NAMALWA (cell line): ENCODE measurements at places on chromosomes 1 and 21.

DNA sequence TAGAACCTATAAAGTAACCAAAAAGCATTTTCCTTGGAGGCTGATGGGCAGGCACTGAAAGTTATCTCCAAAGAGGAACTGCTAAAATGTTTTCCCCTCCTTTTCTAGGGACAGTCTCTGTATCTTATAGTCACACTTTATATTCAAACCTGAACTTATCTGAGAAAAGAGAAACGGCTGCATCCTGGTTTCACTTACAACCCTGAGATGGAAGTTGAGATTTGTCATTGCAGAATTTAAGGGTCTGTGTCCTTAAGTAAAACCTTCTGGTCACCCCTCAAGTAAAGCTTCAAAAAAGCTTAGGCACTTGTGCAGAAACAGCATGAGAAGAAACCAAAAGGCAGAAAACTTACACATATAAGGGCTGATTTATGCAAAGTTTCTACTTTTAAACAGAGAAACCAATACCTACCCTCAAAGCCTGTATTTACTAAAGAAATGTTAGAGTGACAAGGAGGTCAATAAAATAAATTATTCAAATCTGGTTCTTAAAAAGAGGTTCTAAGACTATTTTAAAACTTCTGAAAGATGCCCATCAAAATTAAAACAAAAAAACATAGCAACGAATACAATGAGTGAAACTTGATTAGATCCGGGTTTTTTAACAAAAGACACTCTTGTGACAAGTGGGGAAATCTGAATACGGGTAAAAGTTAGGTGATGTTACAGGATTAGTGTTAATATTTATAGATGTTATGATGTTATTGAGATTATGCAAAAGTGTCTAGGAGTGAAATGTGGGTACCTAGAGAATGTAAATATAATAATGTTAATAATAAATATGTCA is 9.9 kb downstream of the CD58 start:
- DNase-seq: no peak

- no peak for DNase-seq
Measured at GRCh38 chr1:47627016-47627415, 189.2 kb downstream of the FOXD2 start.

- DNase-seq: no peak
Measured at GRCh38 chr1:211822677-211823407, 7.7 kb downstream of the LPGAT1 start.

DNA sequence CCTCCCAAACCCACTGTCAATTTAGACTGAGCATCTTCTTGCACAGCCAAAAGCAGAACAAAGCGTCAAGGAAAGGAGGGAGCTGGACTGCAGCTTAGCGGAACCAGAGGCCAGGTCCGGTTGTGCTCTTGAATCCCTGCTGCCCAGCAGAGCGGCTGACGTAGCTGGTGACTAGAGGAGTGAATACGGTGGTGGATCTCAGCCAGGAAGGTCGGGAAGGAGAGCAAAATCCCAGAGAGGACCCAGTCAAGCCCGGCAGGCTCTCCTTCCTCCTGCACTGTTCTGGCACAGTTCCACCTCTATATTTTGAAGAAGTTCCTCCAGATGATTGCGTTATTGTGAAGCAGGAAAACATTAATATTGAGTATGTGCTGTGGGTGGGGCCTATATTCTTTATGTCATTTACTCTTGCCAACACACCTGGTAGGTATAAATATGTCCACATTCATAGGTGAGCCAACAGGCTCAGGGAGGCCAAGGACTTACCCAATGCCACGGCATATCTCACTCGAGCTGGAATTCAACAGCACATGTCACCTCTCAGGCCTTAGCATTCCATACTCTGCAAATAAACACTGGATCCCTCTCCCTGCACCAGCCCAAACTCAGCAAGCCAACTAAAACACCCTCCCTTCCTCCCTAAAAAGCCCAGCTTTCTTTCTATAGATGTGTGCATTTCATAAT is 23.6 kb upstream of the ABCB10 start:
- no peak for DNase-seq

GRCh38 chr1:174999936-175000696 is at the start of gene CACYBP:
Gene CACYBP (plus strand): TSS chr1:174999947. CDS start chr1:175000181, 234 bp downstream.
- peak; percentile 75 for DNase-seq

- DNase-seq: peak; percentile 52
Measured at GRCh38 chr1:174160603-174161002, 1.3 kb downstream of the RABGAP1L start.

GRCh38 chr1:226405411-226405988 is 2.4 kb downstream of the PARP1 start:
- peak; percentile 71 for DNase-seq

- DNase-seq: no peak
Measured at GRCh38 chr1:219160967-219161366, 12.7 kb upstream of the LYPLAL1 start.

- DNase-seq: no peak
Measured at GRCh38 chr1:205243350-205244191, 15.8 kb downstream of the TMCC2 start.

DNA sequence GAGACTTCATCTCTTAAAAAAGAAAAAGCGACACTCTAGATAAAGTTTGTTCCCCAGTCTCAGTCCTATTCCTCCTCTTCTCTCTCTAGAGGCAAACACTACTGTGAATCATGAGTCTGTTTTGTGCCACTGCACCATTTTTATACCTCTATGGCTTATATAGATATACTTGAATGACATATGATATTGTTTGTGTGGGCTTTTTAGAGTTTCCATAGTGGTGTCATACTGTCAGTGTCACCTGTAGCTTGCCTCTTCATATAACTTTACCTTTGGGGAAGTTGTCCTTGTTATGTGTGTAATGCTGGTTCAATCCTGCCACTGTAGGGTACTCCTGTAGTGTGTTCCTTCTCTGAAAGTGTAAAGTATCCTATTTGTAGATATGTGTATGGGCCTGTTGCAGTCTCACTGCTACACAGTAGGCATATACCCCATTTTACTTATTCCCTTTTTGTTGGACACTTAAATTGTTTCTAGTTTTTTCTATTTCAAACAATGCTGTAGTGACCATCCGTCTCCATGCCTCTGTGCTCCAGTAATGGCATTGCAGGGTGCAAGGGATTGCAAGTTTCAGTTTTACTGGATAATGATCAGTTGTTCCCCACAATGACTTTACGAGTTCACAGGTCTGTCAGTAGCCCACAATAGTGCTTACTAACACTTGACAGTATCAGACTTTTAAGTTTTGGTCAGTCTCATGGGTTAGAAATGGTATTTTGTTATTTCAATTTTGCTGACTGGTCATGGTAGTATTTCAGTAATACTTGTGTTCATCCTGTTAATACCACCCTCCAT is 2.7 kb downstream of the PRMT2 start:
- no peak for DNase-seq

- DNase-seq: no peak
Measured at GRCh38 chr1:87926131-87926830, 597.6 kb downstream of the LMO4 start.

- DNase-seq: peak; percentile 40
Measured at GRCh38 chr1:39354572-39354971, 136.9 kb upstream of the BMP8A start.

DNA sequence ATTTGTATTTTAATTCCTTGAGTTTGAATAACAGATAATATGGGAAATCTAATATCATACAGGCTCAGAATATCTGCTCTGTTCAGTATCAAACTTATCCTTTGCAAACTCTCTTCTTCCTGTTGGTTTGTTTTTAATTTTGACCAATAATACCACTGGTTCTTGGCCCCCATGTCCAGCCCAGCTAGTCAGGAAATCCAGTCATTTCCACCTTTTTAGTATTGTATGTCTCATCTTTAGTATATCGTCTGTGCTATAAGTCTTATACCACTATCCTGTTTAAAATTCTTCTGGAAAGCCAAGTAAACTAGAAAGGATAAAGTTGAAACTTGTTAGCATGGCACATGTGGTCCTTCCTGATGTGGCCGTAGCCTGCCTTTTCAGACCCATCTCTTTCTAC is 10.7 kb downstream of the SCCPDH start:
- DNase-seq: no peak

DNA sequence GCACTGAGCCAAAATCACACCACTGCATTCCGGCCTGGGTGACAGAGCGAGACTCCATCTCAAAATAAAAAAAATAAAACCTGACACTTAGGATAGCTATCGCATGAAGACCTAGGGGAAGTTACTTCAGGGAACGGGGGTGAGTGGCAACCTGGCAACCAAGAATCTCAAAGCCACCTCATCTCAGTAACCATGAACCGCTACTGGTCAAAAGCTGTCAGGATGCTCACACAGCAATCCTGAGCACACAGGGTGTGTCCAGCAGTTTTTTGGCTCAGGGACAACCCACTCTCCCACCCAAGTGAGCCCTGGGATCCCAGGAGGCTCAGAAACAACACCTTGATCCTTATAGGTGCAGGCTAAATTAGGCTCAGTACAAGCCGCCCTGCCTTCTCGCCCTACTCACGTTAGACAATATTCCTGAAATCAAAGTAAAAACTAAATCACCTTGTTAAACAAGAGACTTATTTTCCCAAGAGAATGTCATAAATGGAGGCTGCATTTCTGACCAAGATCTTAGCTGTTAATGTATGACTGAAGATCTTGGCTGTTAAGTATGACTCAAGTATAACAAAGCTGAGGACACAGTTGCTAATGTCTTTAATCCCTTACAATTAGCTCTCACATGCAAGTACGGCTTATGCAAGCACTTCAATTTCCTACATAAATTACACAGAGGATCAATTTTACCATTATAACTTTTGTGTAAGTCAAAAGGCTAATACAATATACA is 48.3 kb upstream of the NADK start:
- no peak for DNase-seq

DNA sequence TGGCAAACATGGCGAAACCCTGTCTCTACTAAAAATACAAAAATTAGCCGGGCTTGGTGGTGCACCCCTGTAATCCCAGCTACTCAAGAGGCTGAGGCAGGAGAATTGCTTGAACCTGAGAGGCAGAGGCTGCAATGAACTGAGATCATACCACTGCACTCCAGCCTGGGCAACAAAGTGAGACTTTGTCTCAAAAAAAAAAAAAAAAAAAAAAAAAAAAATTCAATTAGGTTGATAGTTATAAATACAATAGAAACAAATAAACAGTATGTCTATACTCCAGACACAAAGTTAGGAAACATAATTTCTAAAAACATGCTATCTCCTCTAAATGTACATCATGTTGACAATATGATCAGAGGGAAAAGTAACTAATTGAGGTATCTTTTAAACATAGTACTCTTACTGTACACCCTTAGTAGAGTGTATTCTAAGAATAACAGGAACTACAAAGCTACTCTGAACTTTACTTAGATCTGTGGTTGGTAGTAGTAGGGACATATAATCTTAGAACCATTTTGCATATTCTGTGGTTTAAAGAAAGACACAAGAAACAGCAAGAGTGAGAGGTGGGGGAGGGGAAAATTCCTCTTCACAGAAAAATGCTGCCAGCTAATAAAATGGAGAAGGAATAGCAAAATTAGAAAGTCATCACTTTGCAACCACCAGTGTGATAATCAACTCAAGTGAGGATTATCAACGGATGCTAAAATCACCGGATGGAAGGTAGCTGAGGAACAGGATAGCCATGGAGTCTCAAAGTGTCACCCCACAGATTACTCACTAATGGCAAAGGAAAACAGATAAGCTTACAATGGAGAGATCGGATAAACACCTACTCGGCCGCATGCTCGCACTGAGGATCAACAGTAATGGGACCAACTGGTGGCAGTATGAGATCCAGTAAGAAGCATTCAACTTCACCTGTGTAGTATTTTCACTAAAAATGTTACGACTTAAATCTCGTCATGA is 35.0 kb downstream of the MTOR start:
- DNase-seq: peak; percentile 56

DNA sequence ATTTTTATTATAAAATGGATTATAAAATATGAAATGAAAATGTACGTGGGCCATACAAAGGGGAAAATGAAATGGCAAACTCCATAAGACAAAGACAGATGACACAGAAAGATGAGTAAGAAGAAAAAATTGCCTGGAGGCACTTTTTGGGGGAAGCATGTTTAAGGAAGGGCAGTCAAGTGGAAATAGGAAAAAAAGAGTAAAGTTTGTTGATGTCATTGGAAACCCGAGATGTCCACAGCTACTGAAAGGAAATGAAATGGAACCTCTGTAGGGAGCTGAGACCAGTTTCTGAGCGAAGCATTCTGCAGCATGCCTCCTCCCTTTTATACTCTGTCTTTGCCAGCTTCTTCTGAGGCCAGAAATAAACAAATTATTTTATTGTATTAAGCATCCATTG is 203.4 kb upstream of the UBE2U start:
- no peak for DNase-seq

GRCh38 chr1:29064064-29064463 is 59.6 kb downstream of the TMEM200B start:
- DNase-seq: no peak

DNA sequence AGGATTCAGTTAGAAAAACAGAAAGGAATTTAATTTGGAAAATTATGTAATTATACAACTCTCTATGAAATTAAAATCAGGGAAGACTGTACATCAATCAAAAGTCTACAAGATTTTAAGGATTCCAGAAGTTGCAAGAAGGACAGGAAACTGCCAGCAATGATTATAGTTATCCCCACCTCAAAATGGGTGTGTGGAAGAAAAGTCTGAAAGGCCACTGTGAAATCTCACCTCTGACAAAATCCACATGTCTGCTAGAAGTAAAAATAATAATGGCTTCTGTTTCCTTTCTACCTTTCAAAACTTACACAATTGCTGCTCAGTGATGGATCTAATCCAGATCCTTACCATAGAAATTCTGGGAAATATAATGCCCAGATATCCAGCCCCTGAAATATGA is 708.1 kb upstream of the ADGRL4 start:
- no peak for DNase-seq

DNA sequence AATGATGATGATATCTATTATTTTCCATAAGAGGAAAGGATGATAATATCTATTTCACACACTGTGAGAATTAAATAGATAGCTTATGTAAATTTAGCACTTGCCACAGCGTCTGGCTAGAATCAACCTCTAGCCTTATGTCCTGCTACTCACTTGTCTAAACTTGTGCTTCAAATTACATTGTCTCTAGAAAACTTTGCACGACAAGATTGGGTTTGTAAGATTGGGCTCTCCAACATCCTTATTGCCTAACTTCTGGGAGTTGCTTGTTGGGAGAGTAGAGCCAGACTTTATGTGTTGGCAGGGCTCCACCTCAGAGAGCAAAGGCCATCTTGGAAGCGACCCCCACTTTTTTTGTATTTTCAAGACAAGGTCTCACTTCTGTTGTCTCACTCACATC is 50.0 kb upstream of the POGK start:
- no peak for DNase-seq

DNA sequence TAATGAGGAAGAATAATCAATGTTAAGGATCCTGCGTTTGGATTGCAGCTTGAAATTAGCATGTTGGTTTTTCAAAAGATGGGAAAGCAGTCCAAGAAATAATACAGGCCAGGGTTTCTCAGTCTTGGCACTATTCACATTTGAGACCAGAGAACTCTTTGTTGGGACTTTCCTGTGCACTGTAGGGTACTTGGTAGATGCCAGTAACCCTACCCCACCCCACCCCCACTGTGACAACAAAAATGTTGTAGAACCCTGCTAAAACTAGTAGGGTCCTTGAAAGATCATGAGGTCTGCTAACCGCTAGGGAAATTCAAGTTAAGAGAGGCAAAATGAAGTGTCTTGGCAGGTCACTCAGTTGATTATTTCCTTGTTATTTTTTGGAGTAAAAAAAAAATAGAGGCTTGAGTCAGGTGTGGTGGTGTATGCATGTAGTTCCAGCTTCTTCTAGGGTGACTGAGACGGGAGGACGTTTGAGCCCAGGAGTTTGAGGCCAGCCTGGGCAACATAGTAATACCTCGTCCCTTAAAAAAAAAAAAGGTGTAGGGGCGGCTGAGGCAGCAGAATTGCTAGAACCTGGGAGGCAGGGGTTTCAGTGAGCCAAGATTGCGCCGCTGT is 53.3 kb downstream of the SPEN start:
- DNase-seq: no peak

- no peak for DNase-seq
Measured at GRCh38 chr1:246058466-246058865, 448.6 kb downstream of the SMYD3 start.
